NCI-H510A treated with DMSO at 0.1 percent for 48 hours (cell line): ENCODE measurements at places on chromosomes 1 and 21.

- DNase-seq, result peak; percentile 71
These were observed at the start of gene CDC42SE1 for GRCh38 chr1:151059109-151060006. Gene CDC42SE1 (minus strand): TSS chr1:151059622. CDS start chr1:151055730, 3,892 bp downstream.

GRCh38 chr1:74853756-74854155, 120.8 kb downstream of the TYW3 start:
- DNase-seq, result no peak

DNA sequence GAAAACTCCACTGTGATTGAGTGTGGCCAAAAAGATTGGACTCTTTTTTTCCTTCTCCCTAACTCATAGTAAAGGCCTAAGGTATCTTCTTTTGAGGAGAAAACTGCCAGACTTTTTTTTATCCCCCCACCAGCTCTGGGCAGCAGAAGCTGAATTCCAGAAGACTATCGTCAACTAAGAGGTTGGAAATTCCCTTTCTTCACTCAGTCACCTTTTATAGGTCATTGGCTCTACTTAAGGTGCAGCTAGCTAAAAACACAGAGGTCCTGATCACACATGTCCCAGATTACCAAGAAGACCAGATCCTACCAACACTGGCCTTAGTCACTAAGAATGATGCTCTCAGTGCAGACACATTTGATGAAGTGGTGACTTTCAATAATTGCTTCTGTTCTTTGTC, 1441.2 kb downstream of the PLA2G4A start:
- no peak for DNase-seq

DNA sequence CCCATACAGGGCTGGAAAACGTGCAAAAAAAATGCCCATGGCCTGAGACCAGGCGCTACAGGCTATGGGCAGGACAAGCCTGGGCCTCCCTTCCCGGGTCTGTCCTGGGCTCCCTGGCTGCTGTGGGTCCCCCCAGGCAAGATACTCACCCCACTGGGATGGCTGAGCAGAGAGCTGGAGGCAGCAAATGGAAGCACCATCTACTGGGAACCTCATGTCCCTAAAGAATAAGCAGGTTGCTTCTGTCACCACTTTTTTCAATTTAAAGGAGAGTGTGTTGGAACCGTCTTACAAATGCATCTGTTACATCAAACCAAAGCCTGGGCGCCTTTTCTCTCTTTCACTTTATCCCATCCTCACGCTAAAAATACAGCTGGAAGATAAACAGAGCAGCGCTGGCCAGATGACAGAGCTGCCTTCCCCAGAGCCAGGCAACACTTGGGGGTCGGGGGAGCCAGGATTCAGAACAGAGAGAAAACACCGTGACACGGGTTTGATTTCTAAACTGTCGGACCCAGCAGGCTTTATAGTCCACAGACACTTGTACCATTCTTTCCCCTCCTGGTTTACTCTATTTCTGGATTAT, 262.1 kb upstream of the VAMP3 start:
- DNase-seq, result no peak

DNA sequence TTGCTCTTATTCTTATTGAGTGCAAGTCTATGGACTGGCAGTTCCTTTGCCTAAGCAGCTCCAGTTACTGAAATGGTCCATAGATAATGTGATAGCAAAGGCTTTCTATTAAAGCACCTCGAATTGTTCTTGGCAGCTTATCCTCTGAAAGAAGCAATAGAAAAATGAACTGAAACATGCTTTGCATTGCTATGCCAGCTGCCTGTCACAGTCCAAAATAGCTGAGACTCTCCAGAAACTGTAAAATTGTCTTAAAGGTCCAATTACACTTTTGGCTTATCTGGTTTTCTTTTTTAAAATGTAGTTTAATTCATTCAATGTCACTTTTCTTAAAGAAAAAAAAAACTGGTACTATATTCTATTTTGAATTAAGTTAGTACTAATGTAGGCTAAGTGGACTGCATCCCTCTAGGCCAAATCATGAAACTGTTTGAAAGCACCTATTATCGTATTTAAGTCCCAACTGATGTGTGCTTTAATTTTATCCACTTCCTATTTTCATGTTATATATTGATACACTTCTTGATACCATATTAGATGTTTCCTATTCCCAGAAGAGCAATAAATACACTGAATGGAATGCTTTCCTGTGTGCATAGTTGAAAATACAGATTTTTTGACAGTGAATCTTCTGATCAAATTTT, 208.0 kb upstream of the DEPDC1 start:
- no peak for DNase-seq

- DNase-seq, result no peak
These were observed 29.8 kb downstream of the AHDC1 start for GRCh38 chr1:27574001-27574781.

- no peak for DNase-seq
These were observed 2.8 kb downstream of the MRTO4 start for GRCh38 chr1:19254416-19254815.

DNA sequence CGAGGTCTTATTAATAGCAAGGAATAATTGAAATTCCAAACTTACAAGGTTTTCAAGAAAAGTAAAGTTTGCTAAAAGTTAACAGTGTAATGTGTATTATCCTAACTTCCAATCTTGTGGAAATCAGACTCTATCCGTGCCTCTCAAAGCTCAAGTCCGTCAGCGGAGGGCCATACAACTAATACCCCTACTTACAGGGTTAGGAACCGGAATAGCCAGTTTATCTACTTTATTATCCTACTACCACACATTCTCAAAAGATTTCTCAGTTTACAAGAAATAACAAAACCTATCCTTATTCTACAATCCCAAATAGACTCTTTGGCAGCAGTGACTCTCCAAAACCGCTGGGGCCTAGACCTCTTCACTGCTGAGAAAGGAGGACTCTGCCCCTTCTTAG, 457.8 kb downstream of the PTPRC start:
- DNase-seq, result peak; percentile 11

GRCh38 chr21:33362044-33362555, 37.3 kb downstream of the IFNAR1 start:
- DNase-seq, result peak; percentile 48

DNA sequence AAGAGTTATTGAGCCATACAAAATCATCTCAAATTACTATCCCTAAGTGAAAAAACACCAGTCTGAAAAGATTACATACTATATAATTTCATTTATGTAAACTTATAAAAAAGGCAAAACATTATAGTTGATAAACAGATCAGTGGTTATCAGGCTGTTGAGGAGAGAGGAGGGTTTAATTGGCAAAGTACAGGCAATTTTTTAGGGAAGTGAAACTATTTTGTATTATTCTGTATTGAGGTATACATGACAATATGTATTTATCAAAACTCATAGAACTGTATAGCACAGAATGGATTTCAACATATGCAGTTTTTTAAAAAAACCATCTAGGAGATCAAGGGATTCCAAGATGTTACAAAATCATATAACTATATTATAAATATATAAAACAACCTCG, 403.7 kb downstream of the LTN1 start:
- no peak for DNase-seq

DNA sequence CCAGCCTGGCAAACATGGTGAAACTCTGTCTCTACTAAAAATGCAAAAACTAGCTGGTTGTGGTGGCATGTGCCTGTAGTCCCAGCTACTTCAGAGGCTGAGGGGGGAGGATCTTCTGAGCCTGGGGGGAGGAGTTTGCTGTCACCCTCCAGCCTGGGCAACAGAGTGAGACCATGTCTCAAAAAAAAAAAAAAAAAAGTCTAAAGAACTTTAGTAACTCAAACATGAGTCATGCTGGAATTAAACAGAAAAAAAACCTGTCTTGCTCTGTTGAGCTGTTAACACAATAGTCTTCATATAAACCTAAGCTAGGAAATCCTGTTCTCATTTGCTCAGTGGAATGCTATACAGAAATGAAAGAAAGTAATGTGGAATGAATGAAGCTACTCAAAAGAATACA, 16.7 kb upstream of the DISP1 start:
- DNase-seq, result no peak

- no peak for DNase-seq
These were observed 11.1 kb upstream of the SSX2IP start for GRCh38 chr1:84701376-84701775.

DNA sequence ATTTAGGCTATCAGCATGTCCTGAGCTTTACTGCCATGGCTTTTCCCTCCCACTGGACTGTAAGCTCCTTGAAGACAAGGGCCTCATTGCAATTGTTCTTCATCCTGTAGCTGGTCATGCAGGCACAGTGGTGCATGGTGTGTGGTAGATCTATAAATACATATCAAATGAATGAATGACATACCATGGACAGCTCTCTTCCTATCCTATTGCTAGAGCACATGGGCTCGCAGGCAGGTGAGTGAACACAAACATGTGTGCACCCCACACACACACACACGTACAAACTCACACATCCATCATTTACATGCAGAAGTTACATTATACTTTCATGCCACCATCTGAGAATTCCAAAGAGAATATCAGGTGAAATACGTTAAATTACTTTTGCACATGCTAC, 172.9 kb upstream of the RUNX1 start:
- DNase-seq, result no peak

GRCh38 chr1:248421384-248421783, 18.5 kb downstream of the OR2T1 start:
- DNase-seq, result no peak

DNA sequence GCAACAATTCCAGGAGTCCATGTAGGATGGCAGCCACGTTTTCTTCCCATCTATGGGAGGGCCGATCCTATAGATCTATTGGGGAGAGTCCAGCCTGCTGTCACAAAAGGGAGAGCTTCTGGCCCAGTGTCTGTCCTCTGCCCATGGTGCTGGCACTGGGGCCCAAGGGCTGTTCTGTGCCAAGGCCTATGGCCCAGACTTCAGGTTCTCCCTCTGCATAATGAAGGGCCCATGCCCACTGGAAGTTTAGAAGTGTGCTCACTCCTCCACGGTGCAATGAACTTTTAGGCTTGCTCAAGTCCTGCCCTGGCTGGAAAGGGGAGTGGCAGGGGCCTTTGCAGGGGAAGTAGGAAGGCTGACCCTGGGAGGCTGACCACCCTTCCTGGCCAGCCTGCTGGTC, 44.1 kb upstream of the ATP2B4 start:
- DNase-seq, result no peak

- DNase-seq, result no peak
These were observed 227.3 kb upstream of the CSF3R start for GRCh38 chr1:36709869-36710481.

DNA sequence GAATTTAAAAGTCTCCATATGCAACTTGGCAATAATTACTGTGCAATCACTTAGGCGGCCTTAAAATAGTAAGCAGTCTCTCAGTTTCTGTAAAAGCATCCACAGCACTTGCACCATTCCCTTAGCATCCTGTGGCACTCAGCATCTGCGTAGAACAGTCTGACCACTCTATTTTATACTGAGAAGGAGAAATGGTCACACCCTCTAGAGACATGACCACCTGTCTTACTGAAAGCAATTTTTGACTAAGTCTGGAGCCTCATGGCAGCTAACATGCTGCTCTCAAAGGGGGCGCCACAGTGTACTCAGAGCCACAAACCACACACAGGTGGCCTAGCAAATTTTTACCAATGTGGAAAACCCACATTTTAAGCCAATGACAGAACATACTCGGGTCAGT, 62.0 kb downstream of the KCNK1 start:
- DNase-seq, result no peak

GRCh38 chr1:156388174-156389137, 19.4 kb downstream of the RHBG start:
- DNase-seq, result no peak

DNA sequence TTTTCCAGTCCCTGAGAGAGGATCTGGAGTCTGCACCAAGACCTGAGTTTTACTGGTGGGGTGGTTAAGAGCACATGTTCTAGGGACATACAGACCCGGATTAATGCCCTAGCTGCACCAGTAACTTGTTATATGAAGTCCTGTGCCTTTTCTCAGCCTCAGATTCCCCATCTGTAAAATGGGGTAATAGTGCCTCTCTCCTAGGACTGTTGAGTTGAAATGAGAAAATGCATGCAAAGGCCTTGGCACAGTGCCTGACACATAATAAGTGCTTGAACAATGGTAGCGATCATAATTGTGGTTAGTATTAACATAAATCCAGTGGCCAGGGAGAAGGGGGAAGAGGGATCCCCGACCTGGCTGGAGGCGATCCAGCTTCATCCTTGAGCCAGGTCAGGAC, 12.3 kb downstream of the AHDC1 start:
- DNase-seq, result no peak

DNA sequence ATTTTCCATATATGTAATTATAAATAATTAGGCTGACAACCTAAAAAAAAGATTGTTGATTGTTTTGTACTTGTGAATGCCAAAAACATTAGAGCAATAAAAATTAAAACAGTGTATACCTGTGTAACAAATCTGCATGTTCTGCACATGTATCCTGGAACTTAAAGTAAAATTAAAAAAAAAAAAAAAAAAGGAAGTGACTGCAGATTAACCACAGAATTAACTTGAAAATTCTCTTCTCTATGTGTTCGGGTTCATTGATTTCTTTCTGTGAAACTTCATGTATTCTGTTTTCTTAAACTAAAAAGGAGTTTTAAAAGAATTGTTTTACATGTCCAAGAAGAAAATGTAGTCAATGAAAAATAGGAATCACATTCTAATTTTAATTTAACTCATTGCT, 95.7 kb downstream of the FASLG start:
- no peak for DNase-seq

DNA sequence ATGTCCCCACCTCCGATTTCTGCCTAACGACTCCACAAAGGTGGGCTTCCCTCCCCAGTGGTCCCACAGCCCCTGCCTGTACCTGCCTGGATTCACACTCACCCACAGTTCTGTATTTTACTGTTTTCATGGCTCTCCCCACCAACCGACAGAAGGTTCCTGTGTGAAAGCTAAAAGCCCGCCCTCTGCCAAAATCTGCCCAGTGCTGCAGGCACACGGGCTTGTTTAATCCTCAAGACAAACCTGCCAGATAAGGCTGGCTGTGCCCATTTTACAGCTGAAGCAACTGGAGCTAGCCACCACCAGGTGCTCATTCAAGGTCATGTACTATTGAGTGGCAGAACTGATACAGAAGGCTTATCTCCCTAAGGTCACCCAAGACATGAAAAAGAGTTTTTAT, 114.5 kb downstream of the HIVEP3 start:
- no peak for DNase-seq

DNA sequence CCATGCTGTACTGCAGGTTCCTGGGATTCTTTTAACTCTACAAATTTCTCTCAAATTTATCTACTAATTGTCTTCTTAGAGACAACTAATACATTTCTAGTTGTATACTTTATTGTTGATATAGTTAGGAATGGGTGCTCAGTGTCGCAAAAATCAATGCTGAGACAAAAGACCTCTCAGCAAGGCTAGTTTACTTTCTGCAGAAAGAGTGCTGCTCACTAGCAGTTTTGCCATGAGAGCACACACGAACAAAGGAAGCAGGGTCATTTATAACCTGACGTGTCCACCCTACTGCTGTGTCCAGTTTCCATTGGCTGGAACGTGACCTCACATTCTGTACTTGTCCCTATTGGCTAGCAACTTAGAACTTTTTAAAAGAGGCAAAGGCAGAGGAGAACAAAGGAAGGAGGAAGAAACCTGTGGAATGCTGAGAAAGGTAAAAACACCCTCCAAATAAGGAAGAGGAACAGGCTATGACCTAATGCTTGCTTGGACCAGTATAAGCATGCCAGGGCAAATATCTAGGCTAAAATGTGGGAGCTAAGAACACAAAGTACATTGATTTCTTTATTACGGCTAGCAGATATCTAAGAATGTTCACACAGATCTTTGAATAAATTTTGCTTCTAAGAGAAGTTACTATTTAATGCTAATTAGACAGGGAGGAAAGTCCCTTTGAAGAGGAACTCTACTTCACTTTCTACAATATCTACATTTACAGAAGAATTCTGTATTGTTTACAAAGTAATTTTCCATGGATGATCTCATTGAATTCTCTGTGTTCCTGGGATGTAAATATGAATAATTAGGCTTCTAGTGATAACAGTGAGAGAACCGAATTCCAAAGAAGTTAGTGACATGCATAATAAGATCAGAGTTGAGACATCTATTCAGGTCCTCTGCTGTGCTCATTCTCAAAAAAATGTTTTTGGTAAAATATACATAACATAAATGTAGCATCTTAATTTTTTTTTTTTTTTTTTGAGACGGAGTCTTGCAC, 86.0 kb upstream of the MAP10 start:
- no peak for DNase-seq
